ENCODE measurements at places on chromosomes 12 and 14. TPM values are rescaled to one million over a fixed set of nuclear protein-coding genes. Genes with fewer than 3 reads are reported as not detected.
A peak's percentile ranks its signal among the peaks of the same experiment; 100 is the strongest.

The NANOG gene
- 13.3 TPM for total RNA-seq

The CLMN gene
- total RNA-seq = 19.6 TPM

The GNB3 gene
- 5.2 TPM for total RNA-seq

The CCDC196 gene
- total RNA-seq = not detected

The CIROP gene
- total RNA-seq = not detected

The MSI1 gene
- total RNA-seq = 3.7 TPM

- no peaks in the 10 kb centered on the region for H3K36me3 ChIP-seq
- H3K27ac ChIP-seq = no peak overlapping the region
- no peak overlapping the region for H3K4me3 ChIP-seq
- no peaks in the 10 kb centered on the region for H3K4me1 ChIP-seq
- no peaks in the 10 kb centered on the region for H3K27me3 ChIP-seq
Observed at GRCh38 chr12:65339161-65339560, 60.7 kb downstream of the MSRB3 start.

GRCh38 chr14:100633406-100633805, 46.2 kb upstream of the BEGAIN start:
- no peaks in the 10 kb centered on the region for H3K27me3 ChIP-seq
- no peak overlapping the region for H3K27ac ChIP-seq
- DNase-seq = no peak
- H3K4me1 ChIP-seq = no peaks in the 10 kb centered on the region
- H3K4me3 ChIP-seq = no peak overlapping the region
- no peaks in the 10 kb centered on the region for H3K36me3 ChIP-seq

GRCh38 chr12:52198454-52199215, 6.8 kb upstream of the KRT80 start:
- H3K4me3 ChIP-seq = no peak overlapping the region
- H3K27me3 ChIP-seq = no peaks in the 10 kb centered on the region
- H3K4me1 ChIP-seq = peaks cover 47% of the 10 kb centered on the region

- no peak for DNase-seq
- H3K36me3 ChIP-seq = no peaks in the 10 kb centered on the region
- peak overlapping the region; percentile 99 for H3K27ac ChIP-seq
- H3K4me3 ChIP-seq = peak overlapping the region; percentile 97
- H3K27me3 ChIP-seq = no peaks in the 10 kb centered on the region
Observed at GRCh38 chr14:67673451-67673850, 981 bp downstream of the VTI1B start.

- H3K27me3 ChIP-seq = no peaks in the 10 kb centered on the region
- H3K27ac ChIP-seq = no peak overlapping the region
- H3K4me3 ChIP-seq = no peak overlapping the region
- H3K4me1 ChIP-seq = peaks cover 14% of the 10 kb centered on the region
- H3K36me3 ChIP-seq = no peaks in the 10 kb centered on the region
Observed at GRCh38 chr12:94694732-94695131, 44.4 kb upstream of the TMCC3 start.

DNA sequence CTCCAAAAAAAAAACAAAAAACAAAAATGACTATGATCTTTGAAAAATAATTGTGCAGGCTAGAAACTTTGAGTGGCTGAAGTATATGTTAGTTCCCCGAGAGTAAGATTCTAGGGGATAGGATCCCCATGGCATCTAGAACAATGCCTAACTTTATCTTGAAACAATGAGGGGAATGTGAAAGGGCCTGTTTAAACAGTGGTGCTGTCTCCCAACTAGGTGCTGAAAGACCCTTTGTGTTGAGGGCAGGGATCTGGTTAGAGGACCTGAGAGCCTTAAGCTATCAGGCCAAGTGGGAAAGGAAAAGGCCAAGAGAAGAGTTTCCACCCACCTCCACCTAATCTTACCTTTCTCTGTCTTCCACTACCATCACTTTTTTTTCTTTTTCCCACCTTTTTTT, 6.8 kb upstream of the YLPM1 start:
- H3K27ac ChIP-seq = no peak overlapping the region
- no peak overlapping the region for H3K4me3 ChIP-seq
- H3K36me3 ChIP-seq = no peaks in the 10 kb centered on the region
- no peak for DNase-seq
- no peaks in the 10 kb centered on the region for H3K4me1 ChIP-seq
- H3K27me3 ChIP-seq = no peaks in the 10 kb centered on the region

- H3K4me3 ChIP-seq = no peak overlapping the region
- no peak for DNase-seq
- no peak overlapping the region for H3K27ac ChIP-seq
- no peaks in the 10 kb centered on the region for H3K27me3 ChIP-seq
- H3K4me1 ChIP-seq = no peaks in the 10 kb centered on the region
Observed at GRCh38 chr12:118853634-118854033, 127.7 kb upstream of the SRRM4 start.

DNA sequence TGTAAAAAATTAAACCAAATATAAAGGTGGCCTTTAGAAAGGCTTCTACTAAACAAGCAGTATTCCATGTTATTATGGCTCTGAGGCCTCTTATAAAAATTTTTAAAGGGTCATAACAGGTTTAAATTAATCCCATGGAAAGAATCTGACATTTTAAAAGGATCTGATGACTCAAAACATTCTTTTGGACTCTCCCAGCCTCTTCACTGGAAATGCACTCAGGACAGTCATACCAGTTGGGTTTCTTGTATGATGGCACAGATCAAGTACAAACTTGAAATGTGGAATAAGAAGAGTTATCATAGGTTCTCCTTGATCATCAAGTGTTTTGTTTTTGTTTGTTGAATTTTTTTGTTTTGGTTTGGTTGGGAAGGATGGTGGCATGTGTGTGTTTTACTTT, 50.8 kb downstream of the PPP2R5E start:
- H3K36me3 ChIP-seq = no peaks in the 10 kb centered on the region
- DNase-seq = no peak
- peak overlapping the region; percentile 3 for H3K27ac ChIP-seq
- peaks cover 68% of the 10 kb centered on the region for H3K4me1 ChIP-seq
- H3K27me3 ChIP-seq = no peaks in the 10 kb centered on the region
- H3K4me3 ChIP-seq = no peak overlapping the region

GRCh38 chr12:51025338-51025835, 797 bp downstream of the SLC11A2 start:
- H3K4me3 ChIP-seq = peak overlapping the region; percentile 80
- peak overlapping the region; percentile 93 for H3K27ac ChIP-seq
- H3K27me3 ChIP-seq = no peaks in the 10 kb centered on the region
- peaks cover 32% of the 10 kb centered on the region for H3K4me1 ChIP-seq

- DNase-seq = no peak
- H3K4me3 ChIP-seq = no peak overlapping the region
- peaks cover 15% of the 10 kb centered on the region for H3K4me1 ChIP-seq
- H3K27me3 ChIP-seq = no peaks in the 10 kb centered on the region
- no peaks in the 10 kb centered on the region for H3K36me3 ChIP-seq
- H3K27ac ChIP-seq = no peak overlapping the region
Observed at GRCh38 chr14:32197919-32198318, 3.9 kb upstream of the RNU6-7 start.

DNA sequence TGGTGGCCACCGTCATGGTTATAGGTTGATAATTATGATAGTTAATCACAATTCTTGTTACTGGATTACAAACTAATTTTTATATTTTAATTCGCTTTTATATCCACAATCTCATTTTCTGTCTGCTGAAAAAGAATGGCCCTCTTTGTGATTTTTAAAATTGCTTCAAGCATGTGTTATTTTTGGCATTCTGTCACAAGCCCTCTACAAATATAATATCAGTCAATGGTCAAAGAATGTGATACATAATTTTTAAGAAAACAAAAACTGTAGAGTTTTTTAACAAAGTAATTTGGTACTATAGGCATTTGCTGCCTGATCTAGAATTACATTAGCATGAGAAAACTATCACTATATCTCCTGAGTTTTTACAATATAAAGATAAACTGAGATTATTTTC, 352.0 kb upstream of the TMTC1 start:
- no peak overlapping the region for H3K27ac ChIP-seq
- H3K36me3 ChIP-seq = no peaks in the 10 kb centered on the region
- H3K4me1 ChIP-seq = no peaks in the 10 kb centered on the region
- DNase-seq = no peak

DNA sequence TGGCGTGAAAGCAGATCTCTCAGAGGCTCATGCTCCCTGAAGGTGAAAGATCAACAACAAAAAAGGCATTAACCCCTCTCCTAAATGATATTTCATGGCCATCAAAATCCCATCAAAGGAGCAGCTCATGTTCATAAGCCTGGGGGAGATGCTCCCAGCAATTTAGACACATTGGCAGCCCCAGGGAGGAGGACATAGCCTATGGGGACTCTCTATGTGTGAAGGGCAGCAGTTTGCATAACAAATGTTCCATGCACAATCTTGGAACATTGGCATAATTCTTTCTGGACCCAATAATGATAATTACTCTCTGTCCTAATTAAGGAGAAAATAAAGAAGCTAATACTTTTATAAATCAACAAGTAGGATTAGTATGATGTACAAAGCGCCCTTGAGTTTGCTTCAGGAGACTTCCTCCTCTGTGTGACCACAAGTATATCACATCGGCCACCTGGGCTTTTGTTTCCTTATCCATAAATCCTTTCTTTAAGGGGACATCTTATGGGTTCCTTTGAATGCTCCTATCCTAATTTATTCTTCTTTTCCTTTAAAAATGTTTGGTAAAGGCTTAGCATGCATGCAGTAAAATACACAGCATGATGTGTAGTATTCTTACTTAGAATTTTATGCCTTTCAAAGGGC, 161.9 kb upstream of the PLEKHG7 start:
- H3K36me3 ChIP-seq = no peaks in the 10 kb centered on the region
- H3K4me1 ChIP-seq = peaks cover 38% of the 10 kb centered on the region
- H3K27ac ChIP-seq = no peak overlapping the region
- no peaks in the 10 kb centered on the region for H3K27me3 ChIP-seq

DNA sequence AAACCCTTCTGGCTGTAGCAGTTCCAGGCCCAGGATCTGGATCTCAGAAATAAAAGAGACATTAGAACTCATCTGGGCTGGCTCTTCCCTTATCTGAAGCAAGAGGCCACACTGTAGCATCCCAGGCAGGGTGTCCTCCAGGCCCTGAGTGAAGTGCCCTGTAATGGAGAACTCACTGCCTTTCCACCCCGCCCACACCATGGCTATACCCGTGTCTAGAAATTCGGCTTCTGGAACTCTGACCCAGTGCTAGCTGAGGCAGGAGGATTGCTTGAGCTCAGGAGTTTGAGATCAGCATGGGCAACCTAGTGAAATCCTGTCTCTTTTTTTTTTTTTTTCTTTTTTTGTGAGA, 23.5 kb upstream of the PLEKHG3 start:
- DNase-seq = no peak
- H3K27me3 ChIP-seq = no peaks in the 10 kb centered on the region
- peaks cover 43% of the 10 kb centered on the region for H3K4me1 ChIP-seq
- no peak overlapping the region for H3K4me3 ChIP-seq

- no peak for DNase-seq
- H3K27ac ChIP-seq = no peak overlapping the region
- no peaks in the 10 kb centered on the region for H3K36me3 ChIP-seq
- H3K27me3 ChIP-seq = no peaks in the 10 kb centered on the region
- no peaks in the 10 kb centered on the region for H3K4me1 ChIP-seq
Observed at GRCh38 chr12:108373111-108373510, 34.0 kb upstream of the CMKLR1 start.

- H3K36me3 ChIP-seq = no peaks in the 10 kb centered on the region
- H3K27me3 ChIP-seq = no peaks in the 10 kb centered on the region
- H3K4me1 ChIP-seq = no peaks in the 10 kb centered on the region
- no peak overlapping the region for H3K4me3 ChIP-seq
- no peak overlapping the region for H3K27ac ChIP-seq
- no peak for DNase-seq
Observed at GRCh38 chr12:94111302-94111701, 37.1 kb upstream of the PLXNC1 start.

GRCh38 chr14:39023939-39024871, 78.8 kb downstream of the SEC23A start:
- no peaks in the 10 kb centered on the region for H3K4me1 ChIP-seq
- no peaks in the 10 kb centered on the region for H3K27me3 ChIP-seq
- no peak for DNase-seq
- no peaks in the 10 kb centered on the region for H3K36me3 ChIP-seq

GRCh38 chr14:24664366-24664765, 30.4 kb upstream of the GZMB start:
- no peaks in the 10 kb centered on the region for H3K4me1 ChIP-seq
- no peaks in the 10 kb centered on the region for H3K27me3 ChIP-seq
- H3K36me3 ChIP-seq = no peaks in the 10 kb centered on the region
- no peak overlapping the region for H3K4me3 ChIP-seq

DNA sequence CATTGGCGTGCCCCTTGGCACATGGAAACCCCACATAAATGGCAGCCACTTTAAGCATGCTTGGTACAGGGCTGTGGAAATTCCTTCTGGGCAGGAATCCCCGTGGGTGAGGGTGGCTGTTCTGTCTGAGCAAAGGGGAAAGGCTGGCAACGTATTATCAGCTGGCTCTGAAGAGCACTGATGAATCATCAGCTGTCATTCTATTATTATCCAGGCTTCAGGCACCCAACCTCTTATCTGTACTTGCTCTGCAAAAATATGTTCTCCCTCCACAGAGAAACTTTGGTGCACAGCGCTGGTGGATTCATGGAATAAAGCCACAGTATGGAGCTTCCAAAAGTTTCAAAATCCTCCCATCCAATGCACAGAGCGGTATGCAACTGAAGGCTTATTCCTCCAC, 167.1 kb downstream of the TBX5 start:
- no peak overlapping the region for H3K27ac ChIP-seq
- no peak for DNase-seq
- no peaks in the 10 kb centered on the region for H3K36me3 ChIP-seq

DNA sequence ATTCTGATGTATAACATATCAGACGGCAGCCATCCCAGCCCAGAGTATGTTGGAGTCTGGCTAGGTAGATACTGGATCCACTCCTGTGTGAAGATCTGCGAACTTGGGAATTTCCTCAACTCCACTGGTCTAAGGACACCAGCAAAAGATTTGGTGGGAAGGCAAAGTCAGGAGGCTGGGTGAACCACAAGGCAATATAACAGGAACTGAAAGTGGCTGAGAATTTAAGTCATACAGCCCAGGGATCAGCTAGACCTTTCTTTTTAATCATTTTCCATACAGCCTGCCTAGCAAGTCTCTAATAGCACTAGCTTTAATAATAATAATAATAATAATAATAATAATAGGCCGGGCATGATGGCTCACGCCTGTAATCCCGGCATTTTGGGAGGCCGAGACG, 34.8 kb downstream of the BRAP start:
- DNase-seq = no peak
- H3K4me3 ChIP-seq = no peak overlapping the region
- H3K27me3 ChIP-seq = no peaks in the 10 kb centered on the region
- H3K36me3 ChIP-seq = peaks cover 73% of the 10 kb centered on the region
- no peak overlapping the region for H3K27ac ChIP-seq

GRCh38 chr12:4439736-4440135, 5.9 kb downstream of the FGF6 start:
- no peak overlapping the region for H3K27ac ChIP-seq
- H3K36me3 ChIP-seq = no peaks in the 10 kb centered on the region
- H3K4me3 ChIP-seq = no peak overlapping the region

DNA sequence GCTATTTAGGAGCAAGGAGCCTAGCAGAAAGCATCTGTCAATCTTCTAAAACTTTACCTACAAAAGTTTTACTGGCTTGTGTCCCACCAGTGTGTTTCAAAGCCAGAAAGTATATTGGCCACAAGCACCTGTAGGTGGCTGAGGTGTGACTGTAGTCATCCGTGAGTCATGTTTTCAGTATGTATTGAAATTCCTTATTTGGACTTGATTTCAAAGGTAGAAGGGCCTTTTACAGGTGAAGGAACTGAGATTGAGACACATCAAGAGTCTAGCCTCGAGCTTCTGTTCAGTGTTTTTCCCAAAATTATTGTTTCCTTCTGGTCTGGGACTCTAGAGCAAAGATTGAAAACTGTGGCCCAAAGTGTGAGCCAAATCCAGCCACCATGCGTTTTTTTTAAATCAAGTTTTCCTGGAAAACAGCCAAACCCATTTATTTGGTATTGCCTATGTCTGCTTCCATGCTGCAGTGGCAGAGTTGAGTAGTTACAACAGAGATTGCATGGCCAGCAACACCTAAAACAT, 195.3 kb upstream of the BCL2L14 start:
- no peaks in the 10 kb centered on the region for H3K27me3 ChIP-seq
- H3K36me3 ChIP-seq = peaks cover 6% of the 10 kb centered on the region
- DNase-seq = no peak
- no peak overlapping the region for H3K27ac ChIP-seq
- peaks cover 38% of the 10 kb centered on the region for H3K4me1 ChIP-seq
- no peak overlapping the region for H3K4me3 ChIP-seq

All from vagina (tissue), 2 donors.